HT-29 (cell line): ENCODE measurements at places on chromosomes 16 and 17. TPM values are rescaled to one million over a fixed set of nuclear protein-coding genes. Genes with fewer than 3 reads are reported as not detected.

Gene PCYT2
- 163 and 167 TPM in 2 replicates for total RNA-seq

DNA sequence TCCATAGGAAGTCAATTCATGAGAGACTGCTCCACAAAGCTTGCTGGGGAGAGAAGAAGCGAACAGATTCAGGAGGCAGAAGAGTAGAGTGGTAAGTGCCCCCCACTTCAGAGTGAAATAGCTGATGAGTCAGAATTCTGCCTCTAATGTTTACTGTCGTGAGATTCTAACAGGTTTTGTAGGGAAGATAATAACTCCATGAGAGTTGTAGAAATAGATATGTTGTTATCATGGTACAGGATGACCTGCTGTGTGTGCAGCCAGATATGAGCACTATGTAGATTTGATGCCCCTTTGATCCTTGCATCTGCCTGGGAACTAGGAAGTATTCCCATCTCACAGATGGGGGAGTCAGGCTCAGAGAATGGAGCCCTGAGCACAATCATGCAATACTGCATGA lies 502.4 kb upstream of the CDH11 start:
- DNase-seq = no peak

DNA sequence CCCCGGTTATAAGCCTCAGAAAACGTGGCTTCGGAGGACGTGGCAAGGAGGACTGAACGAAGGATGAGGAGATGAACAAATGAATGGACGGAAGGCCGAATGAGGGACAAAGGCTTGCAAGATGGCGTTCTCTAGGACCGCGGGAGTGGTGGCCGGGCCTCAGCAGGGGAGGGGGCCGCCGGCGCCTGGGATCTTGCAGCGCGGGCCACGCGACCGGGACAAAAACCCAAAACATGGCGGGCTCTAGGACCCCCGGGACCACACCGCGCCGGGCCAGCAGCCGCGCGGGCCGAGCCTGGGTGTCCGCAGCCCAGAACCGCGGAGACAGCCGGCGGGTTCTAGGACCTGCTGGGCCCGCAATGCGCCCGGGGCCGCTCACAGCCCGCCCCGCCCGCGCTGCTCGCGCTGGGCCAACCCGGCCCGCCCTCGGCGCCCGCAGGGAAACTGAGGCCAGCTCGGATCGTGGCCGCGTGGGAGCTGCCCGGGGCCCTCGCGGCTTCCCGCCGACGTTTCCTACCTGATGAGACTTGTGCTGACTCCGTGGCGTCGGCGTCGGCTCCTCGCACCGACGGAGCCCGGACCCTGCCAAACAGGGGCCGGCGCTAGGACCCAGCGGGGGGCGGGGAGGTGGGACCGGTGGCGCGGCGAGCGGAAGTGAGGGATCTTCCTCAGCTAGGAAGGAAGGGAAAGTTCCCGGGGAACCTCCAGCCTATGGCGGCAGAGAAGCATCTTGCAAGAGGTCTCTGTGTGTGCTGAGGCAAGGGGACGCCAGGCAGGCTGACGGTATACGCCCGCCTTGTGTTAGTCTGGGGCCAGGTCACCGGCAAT lies 684 bp downstream of the ZNF668 start:
- DNase-seq = peak; percentile 92

DNA sequence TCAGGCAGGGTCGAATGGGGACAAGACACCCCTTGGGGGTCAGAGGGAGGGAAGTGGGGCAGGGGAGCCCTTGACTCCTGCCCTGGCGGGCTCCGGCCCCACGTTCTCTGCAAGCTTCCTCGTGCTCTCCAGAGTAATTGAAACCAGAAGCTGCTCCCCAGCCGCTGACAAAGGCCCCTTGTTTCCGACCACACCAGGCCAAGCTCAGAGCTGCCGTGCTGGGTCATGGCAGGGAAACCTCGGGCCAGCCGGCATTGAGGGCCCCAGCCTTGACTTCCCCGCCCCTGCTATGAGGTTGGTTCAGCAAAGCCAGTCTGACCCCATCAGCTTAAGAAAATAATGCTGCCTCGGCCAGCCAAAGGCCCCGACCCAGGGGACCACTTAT lies 43.3 kb downstream of the TIMM22 start:
- no peak for DNase-seq

DNA sequence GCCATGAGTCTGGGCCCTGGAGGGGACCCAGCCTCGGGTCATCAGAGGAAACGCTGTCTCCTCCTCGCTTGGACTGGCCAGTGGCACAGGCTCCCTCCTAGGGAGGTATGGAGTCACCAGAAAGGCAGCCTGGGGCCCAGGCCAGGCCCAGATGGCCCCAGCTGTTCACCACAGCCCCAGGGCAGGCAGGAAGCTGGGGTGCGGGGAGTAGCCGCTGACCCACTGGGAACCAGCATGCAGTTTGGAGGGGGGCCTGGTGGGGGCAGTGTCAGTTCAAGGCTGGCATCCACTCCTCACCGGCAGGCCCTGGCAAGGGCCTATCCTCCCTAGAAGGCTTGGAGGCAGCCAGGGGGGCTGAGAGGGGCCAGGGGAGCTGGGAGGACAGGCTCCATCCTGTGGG lies 48.8 kb downstream of the SDK2 start:
- DNase-seq = no peak

Gene RPL19
- 2,436 and 2,711 TPM in 2 replicates for total RNA-seq

Gene KSR1
- 4.5 and 7.8 TPM in 2 replicates for total RNA-seq

DNA sequence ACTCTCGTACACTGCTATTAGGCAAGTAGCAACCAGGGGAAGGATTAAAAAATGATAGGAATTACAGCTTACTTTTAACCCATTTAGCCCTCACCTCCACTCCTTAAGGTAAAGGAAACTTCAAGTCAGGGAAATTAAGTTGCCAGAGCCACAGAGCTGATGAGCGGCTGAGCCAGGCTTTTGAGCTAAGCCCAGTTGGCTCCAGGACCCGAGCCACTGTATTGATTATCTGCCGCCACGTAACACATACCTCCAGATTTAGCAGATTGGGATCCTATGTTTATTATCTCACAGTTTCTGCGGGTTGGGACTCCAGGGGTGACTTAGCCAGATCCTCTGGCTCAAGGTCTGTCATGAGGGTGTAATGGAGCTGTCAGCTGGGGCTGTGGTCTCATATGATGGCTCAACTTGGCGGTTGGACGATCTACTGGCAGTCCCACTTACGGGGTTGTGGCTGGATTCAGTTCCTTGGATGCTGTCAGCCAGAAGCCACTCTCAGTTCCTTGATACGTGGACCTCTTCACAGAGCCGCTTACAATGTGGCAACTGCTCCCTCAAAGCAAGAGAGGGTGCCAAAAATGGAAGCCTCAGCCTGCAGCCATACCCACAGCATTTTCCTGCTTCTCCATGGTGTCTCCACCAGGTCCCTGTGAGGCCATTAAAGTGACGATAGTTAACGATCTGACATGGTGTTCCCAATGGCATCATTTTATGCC lies 57.3 kb downstream of the TMEM186 start:
- DNase-seq = no peak

Gene VAT1L
- 0.05 TPM in 1 of 2 replicates, not detected in the other for total RNA-seq

GRCh38 chr17:61638087-61638486 lies 47.1 kb upstream of the NACA2 start:
- DNase-seq = no peak

Gene CA5A
- total RNA-seq = not detected in 2 replicates

DNA sequence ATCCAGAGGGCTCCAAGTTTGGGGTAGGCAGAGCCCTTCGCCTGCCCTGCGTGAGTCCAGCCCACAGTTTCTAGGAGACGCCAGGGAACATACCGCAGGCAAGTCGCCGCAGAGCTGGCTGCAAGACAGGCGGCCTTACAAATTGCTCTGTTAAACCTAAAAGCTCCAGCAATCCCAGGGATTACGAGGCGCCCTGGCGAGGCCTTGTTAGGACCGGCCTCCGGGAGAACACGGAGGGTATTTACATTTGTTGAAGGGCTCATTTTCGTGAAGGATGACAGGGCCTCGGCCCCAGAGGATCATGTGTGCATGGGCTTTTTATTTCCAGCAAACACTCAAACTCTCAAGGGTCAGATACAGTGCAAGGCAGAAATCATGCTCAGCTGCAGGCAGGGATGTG lies 77.6 kb upstream of the FOXF1 start:
- no peak for DNase-seq

- DNase-seq = no peak
These were observed 93.8 kb downstream of the CDC27 start for GRCh38 chr17:47095268-47095667.

GRCh38 chr16:66658143-66658859 lies 38.2 kb downstream of the CMTM4 start:
- DNase-seq = no peak

DNA sequence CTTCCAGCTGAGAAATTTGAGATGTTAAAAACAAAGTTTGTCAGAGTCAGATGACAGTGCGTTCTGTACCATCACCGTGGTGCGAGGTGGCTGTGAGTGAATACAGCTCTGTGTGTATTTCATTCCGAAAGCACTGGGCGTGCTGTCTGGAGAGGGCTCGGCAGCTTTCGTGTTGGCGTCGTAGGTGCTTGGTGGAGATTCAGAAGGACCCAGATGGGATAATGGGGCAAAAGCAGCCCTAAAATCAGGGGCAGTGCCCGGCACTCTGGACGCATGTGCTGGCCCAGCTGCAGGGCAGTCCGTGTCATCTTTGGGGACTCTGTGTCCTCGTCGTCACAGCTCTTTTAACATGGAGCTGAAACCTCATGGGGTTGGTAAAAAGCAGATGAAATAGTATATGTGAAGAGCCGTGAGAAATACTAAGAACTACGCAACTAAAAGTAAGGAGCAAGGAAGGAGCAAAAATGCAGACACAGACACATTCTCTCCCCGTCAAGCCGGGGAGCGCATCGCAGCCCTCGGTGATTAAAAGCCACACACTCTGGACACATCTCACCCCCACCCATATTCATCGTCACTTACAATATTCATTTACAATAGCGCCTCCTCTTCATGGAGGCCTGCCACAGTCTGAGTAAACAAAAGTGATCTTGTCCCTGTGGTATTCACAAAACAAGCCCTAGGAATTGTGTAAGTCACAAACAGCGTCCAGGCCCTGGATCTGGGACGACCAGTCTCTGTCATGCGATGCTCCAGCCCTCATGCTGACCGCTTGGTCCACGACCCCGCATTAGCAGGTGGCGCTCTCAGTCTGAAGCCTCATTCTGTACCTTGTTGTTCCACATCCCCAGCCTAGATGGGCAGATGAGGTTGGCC lies 206.7 kb downstream of the RPTOR start:
- DNase-seq = no peak

DNA sequence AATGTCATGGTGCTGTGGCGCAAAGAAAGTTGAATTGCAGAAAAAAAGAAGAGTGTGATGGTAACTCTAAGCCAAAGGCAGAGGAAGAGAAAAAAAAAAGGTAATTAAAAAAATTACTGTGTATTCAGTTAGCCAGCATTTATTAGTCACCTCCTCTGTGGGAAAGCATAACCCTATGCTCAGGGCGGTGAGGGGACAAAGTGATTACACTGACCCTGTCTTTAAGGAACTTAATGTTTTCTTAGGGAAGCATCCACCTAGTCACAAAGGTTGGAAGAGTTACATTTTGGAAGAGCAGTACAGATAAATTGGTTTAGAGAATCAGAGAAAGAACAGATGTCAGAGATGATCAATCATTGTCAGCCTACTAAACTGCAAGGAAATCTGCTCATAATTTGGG lies 410.3 kb downstream of the CDH11 start:
- DNase-seq = no peak

GRCh38 chr17:17748179-17748578 lies 66.9 kb downstream of the RAI1 start:
- no peak for DNase-seq

DNA sequence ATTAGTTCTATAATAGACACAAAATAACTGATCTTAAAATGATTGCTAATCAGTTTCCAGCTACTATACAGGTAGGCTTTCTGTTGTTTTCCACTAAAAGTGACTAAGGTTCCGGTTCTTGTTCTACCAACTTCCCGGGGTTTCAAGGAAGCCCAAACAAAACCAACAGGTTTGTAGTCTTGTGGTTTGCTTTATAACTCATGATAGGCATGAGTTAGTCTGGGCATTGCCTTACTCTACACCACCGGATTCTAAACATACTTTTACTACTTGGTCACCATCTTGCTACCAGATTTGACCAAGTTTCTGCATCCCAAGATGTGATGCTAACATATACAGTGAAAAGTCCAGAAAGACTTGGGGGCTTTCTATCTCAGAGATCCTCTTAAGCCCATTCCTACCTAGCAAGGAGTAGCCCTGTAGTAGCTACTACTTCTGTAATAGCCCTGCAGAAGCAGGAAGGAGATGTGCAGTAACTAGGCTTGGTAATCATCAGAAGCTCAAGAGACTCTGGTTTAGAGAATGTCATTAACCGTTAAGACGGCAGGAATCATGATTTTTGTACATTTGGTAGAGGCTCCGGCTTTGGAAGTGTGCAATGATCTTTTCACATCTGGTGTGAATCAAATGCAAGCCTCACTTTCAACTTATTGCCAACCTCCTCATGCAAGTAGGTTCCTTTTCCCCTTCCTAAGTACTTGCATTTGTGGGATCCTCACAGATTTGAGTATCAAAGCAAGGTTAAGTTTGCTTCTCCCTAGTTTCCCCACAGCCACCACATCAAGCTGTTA lies 1.6 kb downstream of the FAM117A start:
- DNase-seq = no peak

- no peak for DNase-seq
These were observed 8.5 kb downstream of the SMCR8 start for GRCh38 chr17:18323507-18324139.

Gene DYNLL2
- 18.6 and 20.5 TPM in 2 replicates for total RNA-seq

DNA sequence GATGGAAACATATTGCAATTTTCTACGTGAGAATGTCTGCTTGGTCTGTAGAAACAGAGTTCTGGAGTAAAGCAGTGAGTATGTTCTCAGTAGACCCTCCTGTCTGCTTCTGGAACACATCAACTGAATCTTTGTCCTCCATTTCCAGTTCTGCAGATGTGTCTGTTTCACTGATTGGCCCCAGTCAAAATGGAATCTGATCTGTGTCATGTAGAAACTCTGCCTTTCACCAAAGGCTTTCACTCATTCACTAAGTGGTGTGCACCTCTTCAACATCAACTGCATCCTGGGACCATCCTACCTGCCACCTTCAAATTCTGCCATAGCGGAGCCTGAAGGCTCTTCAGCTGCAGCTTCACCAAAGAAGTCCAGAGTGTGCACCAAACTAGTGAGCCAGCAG lies 2.8 kb upstream of the ZNF267 start:
- no peak for DNase-seq

DNA sequence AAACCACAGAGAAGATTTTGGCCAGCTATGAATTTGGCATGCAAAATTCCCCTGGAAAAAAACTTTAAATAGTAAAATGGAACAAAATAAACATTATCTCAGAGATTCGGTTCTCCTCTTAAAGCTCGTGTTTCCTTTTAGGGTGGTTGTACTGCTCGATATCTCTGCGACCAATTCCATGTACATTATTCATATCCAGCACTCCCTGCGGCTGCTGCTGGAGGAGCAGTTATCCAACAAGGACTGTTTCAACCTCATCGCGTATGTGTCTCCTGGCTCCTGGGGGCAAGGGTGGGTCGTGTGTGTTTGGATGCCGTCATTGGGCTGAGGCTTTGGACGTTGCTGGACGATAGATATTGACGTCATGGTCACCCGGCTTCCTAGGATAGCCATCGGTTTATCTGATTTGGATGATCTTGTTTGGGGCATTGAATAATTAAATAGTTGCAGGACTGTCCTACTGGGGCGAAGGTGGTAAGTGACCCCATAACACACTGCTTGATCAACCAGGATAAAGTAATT lies 33.8 kb downstream of the VWA3A start:
- DNase-seq = no peak

Gene CPHXL2
- total RNA-seq = not detected in 2 replicates

- DNase-seq = peak; percentile 6
These were observed 527 bp upstream of the MGAT5B start for GRCh38 chr17:76867578-76868175.

- DNase-seq = no peak
These were observed 46.8 kb downstream of the SHISA6 start for GRCh38 chr17:11287791-11288190.

Gene MMP28
- 0.18 and 0.25 TPM in 2 replicates for total RNA-seq

GRCh38 chr17:34318474-34318873 lies 761 bp upstream of the CCL8 start:
- peak; percentile 33 for DNase-seq
